ENCODE measurements at places on chromosomes 2 and 18. TPM values are rescaled to one million over a fixed set of nuclear protein-coding genes. Genes with fewer than 3 reads are reported as not detected.
A peak's percentile ranks its signal among the peaks of the same experiment; 100 is the strongest.

DNA sequence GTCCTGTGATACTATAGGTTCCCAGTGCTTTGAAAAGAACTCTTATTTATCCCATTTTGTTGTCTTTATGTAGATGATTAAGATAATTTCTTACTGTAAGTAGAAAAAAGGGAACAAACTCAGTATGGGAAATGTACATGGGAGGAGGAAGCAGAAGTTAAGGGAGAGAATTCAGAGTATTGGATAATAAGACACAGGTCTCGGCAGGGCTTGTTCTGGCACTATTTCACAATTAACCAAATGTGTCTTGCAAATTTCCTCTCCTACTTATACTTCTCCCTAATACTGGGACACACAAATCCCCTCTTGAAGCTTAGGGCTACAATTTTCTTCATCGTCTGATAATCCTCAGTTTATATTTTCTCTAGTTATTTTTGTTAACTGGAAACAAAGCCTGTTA lies 744.0 kb downstream of the ADCYAP1 start:
- no peak for DNase-seq

DNA sequence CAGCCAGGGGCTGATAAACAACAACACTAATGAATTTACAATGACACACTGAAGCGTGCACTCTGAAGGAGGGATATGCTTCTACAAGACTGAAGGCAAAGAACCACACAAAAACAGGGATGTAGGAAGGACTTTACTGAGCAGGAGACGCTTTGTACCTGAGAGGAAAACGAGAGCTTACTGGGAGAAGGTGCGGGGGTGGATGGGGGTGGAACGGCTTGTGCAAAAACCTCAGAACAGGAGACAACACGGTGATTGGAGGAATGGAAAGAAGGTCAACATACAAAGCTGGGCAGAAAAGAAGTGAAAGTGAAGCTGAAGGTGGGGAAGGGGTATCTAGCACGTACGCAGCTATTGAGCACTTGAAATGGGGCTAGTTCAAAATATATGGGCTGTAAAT lies 93.1 kb downstream of the SLC8A1 start:
- DNase-seq = no peak

DNA sequence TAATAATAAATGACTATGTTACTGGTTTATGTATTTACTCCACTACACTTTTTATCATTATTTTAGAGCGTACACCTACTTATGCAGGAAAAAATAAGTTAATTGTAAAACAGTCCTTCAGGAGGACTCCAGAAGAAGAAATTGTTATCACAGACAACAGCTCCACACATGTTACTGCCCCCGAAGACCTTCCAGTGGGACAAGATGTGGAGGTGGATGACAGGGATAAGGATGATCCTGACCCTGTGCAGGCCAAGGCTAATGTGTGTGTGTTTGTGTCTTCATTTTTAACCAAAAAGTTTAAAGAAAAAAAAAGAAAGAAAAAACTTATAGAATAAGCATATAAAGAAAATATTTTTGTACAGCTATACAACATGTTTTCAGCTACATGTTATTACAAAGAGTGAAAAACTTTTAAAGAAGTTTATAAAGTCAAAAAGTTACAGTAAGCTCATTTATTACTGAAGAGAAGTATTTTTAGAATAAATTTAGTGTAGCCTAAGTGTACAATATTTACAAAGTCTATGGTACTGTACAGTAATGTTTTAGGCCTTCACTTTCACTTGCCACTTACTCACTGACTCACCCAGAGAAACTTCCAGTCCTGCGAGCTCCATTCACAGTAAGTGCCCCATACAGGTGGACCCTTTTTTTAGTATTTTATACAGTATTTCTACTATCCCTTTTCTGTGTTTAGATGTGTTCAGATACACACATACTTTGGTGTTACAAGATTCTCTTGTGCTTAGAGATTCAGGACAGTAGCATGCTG lies 7.5 kb downstream of the TGFBRAP1 start:
- DNase-seq = no peak

GRCh38 chr2:20572221-20572620 lies 78.7 kb downstream of the HS1BP3 start:
- no peak for DNase-seq

- peak; percentile 15 for DNase-seq
Observed at GRCh38 chr2:18950361-18950851, 361.0 kb upstream of the NT5C1B start.

DNA sequence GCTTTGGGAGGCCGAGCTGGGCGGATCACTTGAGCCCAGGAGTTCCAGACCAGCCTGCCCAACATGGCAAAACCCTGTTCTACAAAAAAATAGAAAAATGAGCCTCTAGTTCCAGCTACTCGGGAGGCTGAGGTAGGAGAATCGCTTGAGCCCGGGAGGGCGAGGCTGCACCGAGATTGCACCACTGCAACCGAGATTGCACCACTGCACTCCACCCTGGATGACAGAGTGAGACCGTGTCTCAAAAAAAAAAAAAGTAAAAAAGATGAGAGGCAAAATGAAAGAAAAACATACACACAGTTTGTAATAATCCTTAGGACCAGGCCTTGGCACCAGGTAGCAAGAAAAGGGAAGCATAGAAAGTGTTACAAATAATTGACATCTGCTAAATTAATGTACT lies 22.0 kb downstream of the RBM43 start:
- DNase-seq = no peak

GRCh38 chr18:46706968-46707367 lies 49.9 kb downstream of the ST8SIA5 start:
- no peak for DNase-seq

DNA sequence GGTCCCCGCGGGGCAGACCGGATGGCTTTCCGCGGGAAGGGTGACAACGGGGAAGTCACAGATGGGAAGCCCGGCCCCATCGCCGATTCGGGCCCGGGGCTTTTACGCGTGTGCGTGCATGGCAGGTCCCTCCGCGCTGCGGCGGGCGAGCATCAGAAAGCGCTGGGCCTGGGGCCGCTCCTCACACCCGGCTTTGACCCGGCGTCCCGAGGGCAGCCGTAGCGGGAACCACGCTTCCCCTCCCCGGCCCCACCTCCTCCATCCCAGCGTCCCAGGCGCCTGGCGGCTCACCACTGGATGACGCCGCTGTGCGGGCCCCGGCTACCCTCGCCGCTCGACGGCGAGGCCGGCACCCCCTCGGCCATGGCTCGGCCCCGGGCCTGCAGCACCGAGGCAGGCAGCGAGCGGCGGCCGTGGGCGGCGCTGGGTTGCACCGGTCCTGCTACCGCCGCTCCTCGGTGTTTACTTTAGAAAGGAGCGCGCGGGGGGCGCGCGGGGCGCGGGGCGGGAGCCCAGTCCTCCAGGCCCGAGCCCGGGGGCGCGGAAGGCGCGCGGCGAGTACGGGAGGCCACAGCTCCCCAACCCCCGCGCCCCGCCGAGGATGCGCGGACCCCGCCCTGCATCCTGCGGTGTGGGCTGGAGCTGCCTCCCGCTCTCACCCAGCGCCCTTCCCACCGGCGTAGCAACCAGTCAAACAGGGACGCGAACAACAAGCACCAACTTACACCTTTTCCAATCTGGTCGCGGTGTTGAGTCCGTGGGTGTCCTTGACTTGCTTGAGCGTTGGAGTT lies 806 bp downstream of the RFX8 start:
- DNase-seq = peak; percentile 84

DNA sequence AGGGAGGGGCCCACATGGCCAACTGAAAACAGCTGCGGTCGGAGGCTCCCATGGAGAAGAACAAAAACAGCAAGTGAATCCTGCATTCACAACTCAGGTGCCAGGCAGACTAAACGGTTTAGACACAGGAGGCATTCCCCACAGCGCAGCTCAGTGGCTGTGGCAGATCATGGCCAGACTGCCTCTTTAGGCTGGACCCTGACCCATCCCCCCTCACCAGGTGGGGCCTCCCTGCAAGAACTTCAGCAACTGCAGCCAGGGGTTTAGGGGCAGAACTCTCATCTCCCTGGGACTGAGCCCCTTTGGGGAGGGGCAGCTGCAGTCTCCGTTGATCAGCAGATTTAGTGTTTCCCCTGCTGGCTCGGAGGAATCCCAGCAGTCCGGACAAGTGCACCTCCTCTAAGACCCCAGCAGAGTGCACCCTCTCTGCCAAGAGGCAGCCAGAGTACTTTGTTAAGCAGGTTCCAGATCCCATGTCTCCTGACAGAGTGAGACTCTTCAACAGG lies 346.7 kb downstream of the SS18 start:
- no peak for DNase-seq

DNA sequence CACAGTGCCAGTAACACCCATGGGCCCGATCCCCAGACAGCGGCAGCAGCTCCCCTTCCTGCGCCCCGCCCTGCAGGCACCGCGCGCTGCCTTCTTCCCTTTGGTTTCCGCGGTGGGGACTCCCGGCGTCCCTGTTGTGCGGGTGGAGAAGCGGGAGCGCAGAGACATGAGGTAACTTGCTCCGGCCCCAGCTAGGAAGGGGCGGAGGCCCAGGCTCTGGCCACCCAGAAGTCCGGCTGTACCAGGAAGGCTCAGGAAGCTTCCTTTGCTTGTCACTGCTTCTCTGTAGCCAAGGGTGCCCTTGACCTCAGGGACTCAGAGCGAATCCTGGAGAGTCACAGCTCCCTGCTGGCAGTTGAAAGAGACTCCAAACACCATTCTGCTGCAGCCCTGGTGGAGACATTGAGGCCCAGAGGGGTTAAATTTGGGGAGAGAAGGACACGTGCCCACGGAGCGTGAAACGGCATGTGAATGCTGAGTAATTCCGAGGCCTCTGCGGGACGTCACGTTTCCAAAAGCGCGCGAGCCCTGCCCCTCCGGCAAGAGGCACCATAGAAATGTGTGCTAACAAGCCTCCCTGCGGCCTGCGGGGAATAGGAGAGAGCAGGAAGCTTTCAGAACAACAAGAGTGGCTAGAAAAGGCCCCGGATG lies 6.7 kb upstream of the ADCY3 start:
- no peak for DNase-seq

DNA sequence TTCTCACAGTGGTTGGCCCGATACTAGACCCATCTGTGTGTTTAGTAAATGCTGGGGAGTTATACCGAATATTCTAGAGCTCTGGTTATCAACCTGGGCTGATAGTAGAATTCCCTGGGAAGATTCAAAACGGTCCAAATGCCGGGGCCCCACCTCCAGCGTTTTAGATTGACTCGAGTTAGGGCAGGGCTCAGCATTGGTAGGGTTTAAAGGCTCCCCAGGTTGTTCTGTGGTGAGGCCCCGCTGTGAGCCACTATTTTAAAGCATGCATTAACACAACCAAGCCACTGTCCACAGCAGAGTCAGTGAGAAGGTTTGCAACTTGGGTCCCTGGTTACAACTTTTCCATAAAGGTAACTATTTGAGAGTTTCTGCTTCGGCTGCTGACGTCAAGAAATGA lies 73.6 kb downstream of the DYSF start:
- DNase-seq = no peak

The IHH gene
- not detected for polyA plus RNA-seq

The MALT1 gene
- polyA plus RNA-seq = 6.6 TPM

The OTX1 gene
- polyA plus RNA-seq = 0.20 TPM

The TMEFF2 gene
- polyA plus RNA-seq = 5.4 TPM

The OBSL1 gene
- polyA plus RNA-seq = 93.0 TPM
